ENCODE measurements at places on chromosomes 3 and 15.

DNA sequence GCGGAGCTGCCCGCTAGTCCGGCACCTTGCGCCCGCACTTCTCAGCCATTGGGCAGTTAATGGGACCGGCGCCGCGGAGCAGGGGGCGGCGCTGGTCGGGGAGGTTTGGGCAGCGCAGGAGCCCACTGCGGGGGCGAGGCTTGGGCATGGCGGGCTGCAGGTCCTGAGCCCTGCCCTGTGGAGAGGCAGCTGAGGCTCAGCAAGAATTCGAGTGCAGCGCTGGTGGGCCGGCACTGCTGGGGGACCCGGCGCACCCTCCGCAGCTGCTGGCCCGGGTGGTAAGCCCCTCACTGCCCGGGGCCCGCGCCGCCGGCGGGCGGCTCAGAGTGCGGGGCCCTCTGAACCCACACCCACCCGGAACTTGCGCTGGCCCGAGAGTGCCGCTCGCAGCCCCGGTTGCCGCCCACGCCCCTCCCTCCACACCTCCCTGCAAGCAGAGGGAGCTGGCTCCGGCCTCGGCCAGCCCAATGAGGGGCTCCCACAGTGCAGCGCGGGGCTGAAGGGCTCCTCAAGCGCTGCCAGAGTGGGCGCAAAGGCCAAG lies 835.0 kb downstream of the TBL1XR1 start:
- no peak for DNase-seq

GRCh38 chr3:28674212-28674611 lies 325.6 kb upstream of the AZI2 start:
- DNase-seq = no peak

- no peak for DNase-seq
Measured at GRCh38 chr15:40067921-40068624, 29.1 kb upstream of the SRP14 start.

GRCh38 chr3:32399030-32399620 lies 7.5 kb downstream of the CMTM7 start:
- peak; percentile 58 for DNase-seq

- DNase-seq = no peak
Measured at GRCh38 chr3:21613372-21614070, 137.5 kb downstream of the ZNF385D start.

DNA sequence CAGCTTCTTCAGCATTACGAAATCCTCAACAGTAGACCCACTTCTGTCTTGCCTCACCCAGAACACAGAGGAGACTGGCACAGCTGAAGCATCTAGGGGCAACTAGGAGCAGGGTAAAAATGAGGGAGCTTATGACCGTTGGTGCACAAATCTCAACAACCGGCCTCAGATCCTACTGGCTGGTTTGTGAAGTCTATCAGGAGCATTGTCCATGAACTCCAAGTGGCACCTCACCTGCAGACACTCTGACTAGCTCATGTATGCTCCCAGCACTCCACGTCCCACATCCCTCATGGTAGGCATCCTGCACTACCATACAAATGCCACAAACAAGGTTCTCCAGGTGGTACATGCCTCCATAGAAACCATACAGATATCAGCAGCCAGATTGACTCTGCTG lies 163.1 kb downstream of the TLE3 start:
- no peak for DNase-seq

GRCh38 chr3:58608648-58609047 lies 31.5 kb upstream of the FAM107A start:
- no peak for DNase-seq

- no peak for DNase-seq
Measured at GRCh38 chr15:45702041-45702440, 67.2 kb downstream of the SQOR start.

DNA sequence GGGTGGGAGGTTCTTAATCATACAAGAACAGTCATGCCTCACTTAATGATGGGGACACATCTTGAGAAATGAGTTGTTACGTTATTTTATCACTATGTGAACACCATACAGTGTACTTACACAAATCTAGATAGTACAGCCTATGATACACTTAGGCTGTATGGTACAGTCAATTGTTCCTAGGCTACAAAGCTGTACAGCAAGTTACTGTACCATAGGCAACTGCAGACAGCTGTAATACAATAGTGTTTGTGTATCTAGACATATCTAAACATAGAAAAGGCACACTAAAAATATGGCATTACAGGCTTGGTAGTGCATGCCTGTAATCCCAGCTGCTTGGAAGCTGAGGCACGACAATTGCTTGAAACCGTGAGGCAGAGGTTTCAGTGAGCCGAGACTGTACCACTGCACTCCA lies 55.7 kb upstream of the PLXND1 start:
- DNase-seq = no peak

GRCh38 chr3:106401666-106402490 lies 533.1 kb upstream of the CBLB start:
- no peak for DNase-seq

- peak; percentile 11 for DNase-seq
Measured at GRCh38 chr3:97940034-97940433, 32.2 kb downstream of the RIOX2 start.

DNA sequence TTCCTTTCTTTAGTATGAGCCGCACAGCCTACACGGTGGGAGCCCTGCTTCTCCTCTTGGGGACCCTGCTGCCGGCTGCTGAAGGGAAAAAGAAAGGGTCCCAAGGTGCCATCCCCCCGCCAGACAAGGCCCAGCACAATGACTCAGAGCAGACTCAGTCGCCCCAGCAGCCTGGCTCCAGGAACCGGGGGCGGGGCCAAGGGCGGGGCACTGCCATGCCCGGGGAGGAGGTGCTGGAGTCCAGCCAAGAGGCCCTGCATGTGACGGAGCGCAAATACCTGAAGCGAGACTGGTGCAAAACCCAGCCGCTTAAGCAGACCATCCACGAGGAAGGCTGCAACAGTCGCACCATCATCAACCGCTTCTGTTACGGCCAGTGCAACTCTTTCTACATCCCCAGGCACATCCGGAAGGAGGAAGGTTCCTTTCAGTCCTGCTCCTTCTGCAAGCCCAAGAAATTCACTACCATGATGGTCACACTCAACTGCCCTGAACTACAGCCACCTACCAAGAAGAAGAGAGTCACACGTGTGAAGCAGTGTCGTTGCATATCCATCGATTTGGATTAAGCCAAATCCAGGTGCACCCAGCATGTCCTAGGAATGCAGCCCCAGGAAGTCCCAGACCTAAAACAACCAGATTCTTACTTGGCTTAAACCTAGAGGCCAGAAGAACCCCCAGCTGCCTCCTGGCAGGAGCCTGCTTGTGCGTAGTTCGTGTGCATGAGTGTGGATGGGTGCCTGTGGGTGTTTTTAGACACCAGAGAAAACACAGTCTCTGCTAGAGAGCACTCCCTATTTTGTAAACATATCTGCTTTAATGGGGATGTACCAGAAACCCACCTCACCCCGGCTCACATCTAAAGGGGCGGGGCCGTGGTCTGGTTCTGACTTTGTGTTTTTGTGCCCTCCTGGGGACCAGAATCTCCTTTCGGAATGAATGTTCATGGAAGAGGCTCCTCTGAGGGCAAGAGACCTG lies 13.2 kb downstream of the GREM1 start:
- no peak for DNase-seq

GRCh38 chr15:37001417-37001816 lies 98.9 kb downstream of the MEIS2 start:
- no peak for DNase-seq

- DNase-seq = no peak
Measured at GRCh38 chr3:29601861-29602585, 321.2 kb downstream of the RBMS3 start.

DNA sequence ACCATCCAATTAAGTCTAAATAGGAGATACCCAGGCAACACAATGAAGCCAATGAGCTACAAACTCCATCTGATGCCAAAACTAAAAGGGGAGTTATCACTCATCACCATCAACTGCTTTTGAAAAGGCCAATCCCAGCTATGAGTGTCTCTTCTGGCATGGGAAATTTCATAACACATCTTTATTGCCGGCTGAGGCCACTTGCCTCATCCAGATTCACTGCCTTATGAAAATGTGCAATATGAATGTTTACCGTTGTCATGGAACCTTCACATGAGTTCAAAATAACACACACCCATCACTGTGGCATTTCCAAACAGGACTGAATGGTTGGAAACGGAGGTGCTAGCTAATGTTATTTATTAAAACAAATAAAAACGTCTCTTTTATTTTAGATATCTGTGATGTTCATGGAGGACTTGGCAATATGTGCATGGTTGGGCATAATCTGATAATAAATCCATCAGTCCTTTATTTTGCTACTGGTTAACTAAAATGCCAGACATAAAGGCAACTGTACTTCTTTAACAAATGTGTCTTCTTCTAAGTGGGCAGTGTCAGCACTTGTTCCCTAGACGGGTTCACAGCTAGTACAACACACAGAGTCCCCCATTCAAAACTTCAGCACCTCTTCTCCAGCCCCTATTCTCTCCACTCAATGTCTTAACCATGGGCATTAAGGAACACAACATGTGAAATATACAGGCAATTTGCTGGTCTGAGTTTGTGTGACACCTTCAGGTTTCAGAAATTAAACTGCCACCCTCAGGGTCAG lies 143.9 kb downstream of the MAGI1 start:
- DNase-seq = no peak

DNA sequence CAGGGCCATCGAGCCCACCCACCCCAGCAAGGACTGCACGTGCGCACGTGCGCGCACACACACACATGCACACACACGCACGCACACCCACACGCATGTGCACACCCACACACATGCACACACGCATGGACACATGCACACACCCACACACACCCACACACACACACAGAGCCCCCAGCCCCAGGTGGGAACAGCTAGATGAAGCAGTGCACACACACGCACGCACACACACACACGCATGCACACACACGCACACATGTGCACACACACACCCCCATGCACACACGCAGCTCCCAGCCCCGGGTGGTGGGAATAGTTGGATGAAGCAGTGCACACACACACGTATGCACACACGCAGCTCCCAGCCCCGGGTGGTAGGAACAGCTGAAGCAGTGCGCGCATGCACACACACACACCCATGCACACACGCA lies 158.6 kb downstream of the XXYLT1 start:
- DNase-seq = no peak

DNA sequence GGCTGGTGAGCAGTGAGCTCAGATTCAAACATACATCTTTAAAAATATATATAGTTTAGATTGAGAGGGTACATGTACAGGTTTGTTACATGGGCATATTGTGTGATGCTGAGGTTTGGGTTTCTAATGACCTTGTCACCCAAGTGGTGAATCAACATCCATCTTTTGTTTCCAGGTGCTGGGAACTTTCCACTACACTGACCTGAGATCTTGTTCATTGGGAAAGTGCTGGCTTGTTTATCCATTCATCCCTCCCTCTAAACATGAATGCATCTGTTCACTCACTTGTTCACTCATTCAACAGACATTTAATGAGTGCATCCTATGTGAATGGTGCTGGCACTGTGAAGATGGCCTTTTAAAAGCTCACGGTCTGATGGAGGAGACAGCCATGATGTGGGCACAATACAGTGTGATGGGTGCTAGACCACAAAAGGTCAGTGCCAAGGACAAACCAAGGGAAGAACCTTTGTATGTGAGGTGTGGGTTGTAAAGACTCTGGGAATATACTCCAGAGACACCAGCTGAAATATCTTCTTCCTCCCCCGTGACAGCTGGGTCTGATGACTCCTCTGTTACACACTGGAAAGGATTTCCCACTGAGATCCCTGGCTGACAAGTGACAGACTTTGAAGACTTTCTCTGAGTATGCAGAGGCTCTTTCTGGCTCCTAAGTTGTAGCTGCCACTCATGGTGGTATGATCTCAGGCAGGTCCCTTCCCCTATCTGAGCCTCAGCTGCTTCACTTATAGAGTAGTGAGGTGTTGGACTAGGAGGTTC lies 16.2 kb upstream of the ITGA11 start:
- no peak for DNase-seq

DNA sequence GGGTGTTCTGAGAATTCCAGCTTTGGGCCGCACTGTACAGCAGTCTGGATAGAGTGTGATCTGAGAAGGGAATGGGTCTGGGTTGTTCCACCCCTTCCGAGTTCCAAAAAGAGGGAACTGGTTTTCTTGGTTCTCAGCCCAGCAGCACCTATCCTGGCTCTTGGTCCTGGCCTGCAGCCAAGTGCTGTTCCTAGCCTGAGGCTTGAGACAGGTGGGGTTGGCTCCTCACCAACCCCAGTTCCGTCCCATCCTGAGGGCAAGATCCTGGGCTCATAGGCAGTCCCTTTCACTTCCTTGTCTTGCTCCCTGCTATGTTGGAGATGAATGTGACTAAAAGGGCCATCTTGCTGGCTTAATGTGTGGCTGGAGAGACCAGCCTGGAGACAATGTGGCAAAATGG lies 15.2 kb downstream of the IVD start:
- DNase-seq = no peak

DNA sequence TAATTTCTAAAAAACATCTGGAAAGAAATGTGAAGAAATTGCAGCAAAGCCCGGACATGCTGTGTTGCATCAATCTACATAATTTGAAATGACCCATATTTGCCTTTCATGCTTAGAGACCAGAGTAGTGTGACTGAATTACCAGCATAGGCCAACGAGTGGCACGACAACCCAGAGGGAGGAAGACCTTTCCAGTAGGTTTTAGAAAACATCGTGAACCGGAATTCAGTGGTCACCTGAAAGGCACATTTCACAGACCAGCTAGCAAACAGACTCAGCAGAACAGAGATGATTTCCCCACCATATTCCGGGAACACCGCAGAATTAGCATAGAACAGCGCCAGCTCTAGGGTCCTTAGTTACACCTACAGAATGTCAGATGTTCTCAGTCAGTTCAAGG lies 620.0 kb upstream of the ZNF385D start:
- no peak for DNase-seq

DNA sequence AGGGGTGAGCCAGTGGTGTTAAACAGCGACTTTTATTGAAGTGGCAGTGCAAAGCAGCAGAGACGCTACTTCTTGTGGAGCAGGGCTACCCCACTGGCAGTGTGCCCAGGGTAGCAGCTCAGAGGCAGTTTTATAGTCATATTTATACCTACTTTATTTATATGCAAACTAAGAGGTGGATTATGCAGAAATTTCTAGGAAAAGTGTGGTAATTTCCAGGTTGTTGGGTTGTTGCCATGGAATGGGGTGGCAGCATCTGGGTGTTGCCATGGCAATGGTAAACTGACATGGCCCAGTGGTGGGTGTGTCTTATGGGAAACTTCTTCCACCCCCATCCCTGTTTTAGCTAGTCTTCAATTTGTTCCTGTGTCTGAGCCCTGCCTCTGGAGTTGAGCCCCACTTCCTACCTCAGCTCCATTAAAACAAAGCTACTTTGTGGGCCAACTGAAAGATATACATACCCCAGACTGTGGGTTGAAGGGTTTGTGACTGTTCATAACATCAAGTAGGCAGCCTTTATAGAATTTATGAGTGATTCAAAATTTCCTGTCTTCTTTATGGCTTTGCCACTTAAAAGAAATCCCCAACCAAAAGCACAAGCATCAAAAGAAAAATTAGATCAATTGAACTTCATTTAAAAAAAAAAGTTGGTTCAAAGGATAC lies 60.3 kb downstream of the EBLN2 start:
- DNase-seq = no peak

GRCh38 chr3:37862219-37862902 lies 681 bp downstream of the CTDSPL start:
- peak; percentile 28 for DNase-seq

- peak; percentile 71 for DNase-seq
Measured at GRCh38 chr3:27596334-27596841, 112.2 kb upstream of the SLC4A7 start.
